ENCODE measurements at places on chromosomes 16 and 17.

DNA sequence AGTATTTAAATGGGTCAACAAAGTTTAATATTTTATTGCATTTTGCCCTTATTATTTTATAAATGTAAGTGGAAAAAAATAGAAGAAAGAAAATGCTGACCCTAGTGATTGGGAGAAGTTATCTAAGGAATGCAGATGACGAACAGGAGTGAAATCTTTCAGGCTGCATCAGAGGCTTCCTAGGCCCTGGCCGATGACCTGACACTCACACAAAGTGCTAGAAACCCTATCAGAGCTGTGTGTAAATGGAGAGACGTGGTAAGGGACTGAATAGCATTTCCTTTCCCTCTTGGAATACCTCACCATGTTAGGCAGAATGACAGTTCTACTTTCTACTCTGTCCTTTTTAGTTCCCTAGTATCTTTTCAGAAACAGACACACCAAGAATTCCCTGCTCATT is 44.9 kb upstream of the CNEP1R1 start:
- DNase-seq, result no peak

DNA sequence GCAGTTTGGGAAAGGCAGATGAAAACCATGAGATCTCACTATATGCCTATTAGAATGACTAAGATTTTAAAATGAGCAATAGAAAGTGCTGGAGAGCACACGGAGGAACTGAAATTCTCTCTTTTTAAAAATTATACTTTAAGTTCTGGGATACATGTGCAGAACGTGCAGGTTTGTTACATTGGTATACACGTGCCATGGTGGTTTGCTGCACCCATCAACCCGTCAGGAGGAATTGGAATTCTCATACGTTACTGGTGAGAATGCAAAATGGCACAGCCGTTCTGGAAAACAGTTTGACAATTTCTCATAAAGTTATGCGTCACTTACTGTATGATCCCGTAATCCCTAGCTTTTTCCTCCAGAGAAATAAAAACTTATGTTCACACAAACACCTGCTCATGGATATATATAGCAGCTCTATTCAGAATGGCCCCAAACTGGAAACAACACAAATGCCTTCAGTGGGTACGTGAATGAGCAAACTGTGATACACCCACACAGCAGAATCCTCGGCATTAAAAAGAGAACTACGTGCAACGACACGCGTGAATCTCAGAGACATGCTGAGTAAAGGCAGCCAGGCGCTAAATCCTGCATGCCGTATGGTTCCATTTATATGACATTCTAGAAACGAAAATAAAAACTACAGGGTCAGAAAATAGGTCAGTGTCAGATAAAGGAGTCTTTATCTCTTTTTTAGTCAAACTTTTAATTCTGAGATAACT is 11.8 kb downstream of the PIK3R6 start:
- no peak for DNase-seq

- peak; percentile 87 for DNase-seq
Observed at GRCh38 chr17:73293480-73293911, 18.3 kb downstream of the CDC42EP4 start.

DNA sequence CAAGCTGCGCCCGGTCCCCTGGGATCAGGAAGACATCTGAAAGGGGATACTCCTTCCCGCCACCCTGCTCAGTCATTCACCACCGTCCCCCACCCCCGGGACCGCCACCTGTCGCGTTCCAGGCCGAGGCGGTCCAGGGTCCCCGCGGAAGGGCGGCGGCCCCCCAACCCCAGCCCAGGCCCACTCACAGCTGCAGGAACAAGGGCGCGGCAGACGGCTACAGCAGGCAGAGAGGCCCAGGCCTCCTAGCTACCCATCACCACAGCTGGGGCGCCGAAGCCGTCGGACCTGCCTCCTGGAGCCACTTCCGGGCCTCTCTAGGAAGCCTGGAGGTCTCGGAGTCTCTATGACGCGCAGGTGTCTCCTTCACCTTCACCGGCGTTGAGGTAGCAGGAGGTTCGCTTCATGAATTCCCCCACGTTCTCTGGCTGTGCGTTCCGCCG is at the start of gene SDR42E1:
TSS of gene SDR42E1 (minus strand) at position 272 of the 443 bp plus-strand sequence. CDS start 10,612 bp downstream, outside the sequence.
- peak; percentile 86 for DNase-seq

- DNase-seq, result no peak
Observed at GRCh38 chr17:41613277-41614082, 913 bp upstream of the KRT16 start.

GRCh38 chr16:58828901-58829545 is 94.9 kb upstream of the GOT2 start:
- DNase-seq, result no peak

GRCh38 chr17:64255764-64256163 is 7.3 kb downstream of the TEX2 start:
- DNase-seq, result no peak

DNA sequence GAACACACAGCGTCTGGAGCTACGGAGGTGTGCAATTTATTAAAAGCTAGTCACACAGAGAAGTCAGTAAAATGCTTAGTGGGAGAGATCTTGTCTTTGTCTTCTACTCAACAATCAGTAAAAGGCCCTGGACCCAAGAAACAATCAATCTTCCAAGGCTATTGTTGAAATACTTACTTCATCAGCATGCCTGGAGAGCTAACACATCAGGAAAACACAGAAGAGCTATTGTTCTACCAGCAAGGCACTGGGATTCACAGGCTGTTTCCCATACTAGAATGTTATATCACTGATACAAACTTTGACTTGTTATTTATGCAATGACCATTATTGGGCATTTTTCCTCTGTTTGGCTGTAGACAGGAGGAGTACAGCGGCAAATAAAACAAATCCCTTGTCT is 247.8 kb upstream of the ERCC4 start:
- no peak for DNase-seq

DNA sequence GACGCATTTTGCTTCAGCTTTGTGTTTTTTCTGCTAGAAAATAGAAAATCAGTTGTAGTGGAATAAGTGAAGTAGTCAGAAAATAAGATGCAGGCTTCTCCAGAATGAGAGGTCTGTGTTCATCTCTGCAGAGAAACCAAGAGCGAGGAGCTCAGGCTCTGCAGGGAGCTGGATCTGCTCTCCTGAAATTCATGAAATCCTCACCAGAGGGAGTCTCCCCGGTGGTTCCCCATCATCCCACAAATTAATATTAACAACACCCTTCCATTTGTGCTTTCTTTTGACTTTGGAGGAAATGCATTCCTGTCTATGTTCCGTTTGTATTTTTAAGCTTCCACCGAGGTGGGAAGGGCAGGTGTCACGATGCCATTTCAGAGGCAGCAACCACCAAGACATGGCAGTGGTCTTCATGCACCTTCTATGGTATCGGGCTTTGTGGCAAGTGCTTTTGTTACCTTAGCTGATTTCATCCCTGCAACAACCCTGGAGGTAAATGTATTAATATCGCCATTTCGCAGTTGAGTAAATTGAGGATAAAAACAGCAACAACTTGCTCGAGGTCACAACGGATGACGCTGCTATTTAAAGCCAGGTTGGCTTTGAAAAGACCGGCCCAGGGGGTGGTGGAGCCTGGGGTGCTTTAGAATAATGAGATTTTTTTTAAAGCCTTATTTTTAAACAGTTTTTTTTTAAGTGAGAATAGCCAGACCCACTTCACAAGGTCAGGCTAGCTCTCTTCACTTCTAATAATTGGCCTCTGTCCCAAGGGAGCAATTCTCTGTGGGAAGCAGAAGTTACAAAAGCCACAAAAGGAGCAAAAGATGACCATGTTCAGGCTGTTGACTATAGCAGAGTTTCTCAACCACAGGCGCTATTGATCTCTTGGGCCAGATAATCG is 367.6 kb upstream of the ERCC4 start:
- DNase-seq, result no peak

DNA sequence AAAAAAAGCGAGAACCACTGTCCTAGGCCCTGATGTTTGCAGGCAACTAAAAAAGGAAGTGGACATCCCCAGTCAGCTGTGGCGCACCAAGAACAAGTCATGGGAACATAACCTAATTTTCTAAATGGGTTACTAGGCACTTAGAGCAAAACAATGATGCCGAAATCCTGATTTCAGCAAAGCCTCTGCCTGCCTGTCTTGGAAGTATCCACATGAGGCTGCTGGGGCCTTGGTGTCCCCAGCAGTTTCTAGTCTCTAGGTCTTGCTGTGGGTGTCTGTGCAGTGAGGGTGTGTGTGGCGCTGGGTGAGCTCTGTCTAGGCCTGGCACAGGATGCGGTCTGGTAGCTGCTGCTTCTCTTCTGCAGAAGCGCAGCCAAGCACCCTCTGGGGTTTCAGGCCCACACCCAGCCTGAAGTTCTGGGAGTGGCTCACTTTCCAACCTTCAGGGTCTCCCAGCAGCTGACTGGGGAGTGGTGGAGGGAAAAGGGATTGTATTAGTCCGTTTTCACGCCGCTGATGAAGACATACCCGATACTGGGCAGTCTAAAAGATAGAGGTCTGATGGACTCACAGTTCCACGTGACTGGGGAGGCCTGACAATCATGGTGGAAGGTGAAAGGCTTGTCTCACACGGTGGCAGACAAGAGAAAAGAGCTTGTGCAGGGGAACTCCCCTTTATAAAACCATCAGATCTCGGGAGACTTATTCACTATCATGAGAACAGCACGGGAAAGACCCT is 21.1 kb downstream of the STH start:
- DNase-seq, result no peak

DNA sequence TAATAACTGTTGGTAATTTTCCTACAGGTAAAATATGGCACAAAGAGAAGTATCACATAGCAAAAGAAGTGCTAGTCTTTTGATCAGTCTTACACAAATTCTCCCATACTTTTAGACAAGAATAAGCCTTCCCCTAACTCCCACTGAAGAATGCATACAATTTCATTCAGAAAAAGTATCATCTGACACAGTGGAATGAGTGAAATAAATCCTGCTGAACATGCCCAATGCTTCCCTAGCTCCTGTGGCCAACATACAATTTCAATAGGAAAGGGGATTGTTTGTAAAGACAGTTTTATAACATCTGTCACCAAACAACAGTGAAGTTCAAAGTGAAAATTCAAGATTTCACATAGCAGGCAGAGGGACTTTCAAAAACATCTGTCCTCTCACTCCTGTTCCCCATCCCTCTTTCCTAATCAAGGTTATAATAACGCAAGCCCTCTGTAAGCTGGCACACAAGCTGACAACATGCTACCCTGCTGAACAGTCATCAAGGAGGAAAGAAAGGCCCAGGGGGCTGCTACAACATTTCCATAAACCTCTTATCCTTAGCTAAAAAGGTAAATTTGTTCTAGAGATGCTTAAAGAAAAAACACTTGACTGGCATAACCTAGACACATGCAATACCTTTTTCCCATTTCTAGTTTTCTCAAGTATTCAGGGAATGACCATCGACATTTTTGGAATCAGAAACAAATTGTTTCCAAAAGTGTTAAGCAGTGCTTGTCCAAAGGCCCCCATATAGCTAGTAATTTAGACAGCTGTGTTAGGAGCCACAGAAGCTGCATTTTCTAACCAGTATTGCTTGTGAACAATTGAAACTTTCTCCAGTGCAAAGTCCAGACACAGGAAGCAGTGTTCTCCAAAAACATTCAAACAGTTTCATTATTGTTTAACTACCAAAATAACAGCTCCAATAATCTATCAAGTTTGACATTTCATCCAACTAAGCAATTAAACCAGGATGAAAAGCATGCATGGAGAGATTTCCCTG is 11.5 kb upstream of the RFFL start:
- no peak for DNase-seq

GRCh38 chr16:30358990-30359870 is 4.1 kb upstream of the CD2BP2 start:
- no peak for DNase-seq

DNA sequence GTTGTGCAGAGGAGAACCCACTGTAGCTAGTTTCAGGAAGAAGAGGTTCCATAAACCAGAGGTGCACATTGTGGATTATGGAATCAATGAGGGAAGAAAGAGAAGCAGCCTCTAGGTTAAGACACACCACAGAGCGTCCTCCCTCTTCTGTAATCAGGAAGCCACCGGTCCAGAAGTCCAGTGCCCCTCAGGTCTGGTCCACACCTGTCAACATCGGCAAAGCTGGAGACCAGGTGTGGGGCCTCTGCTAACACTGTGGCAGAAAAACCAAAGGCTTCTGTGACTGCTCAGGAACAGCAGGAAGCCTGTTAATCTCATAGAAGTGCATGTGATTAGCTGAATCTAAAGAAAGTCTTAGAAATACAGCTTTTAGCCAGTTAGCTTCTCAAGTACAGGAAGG is 23.3 kb downstream of the LIMD2 start:
- no peak for DNase-seq

DNA sequence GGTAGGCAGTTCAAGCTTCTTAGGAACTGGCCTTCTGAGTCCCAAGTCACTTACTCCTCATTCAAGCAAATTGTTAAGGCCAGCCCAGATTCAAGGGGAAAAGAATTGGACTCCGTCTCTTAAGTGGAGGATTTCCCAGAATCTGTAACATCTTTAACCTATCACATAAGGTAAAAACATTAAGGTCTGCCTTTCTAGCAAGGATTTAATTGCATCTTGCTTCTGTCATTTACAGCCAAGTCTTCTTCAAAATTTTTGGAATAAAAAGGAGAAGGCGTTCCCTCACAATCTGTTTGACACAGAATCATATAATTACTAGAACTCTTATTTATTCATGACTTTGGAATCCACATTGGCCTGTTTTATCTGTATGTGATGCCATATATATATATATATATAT is 56.5 kb upstream of the ADORA2B start:
- DNase-seq, result no peak

DNA sequence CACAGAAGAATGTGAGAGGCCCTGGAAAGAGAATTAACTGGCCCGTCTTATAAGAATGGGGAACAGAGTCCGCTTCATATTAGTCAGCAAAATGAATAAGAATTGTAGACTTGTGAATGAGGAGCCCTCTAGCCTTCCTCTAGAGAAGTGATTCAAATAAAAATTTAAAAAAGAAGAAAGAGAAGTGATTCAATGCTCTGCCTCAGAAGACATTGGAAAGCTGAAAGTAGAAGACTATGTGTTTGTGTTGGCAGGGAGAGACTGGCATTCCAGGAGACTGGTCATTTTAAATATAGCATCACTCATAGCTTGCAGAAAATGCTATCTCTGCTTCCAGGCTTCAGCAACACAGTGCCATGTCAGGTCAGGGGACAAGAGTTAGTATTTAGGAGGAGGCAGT is 190.6 kb upstream of the HS3ST3A1 start:
- no peak for DNase-seq
